ENCODE measurements at places on chromosomes 3 and 15.

- no peak for DNase-seq
Measured at GRCh38 chr3:178082326-178082906, 453.8 kb upstream of the KCNMB2 start.

GRCh38 chr3:50450209-50450921 is 53.1 kb downstream of the CACNA2D2 start:
- no peak for DNase-seq

DNA sequence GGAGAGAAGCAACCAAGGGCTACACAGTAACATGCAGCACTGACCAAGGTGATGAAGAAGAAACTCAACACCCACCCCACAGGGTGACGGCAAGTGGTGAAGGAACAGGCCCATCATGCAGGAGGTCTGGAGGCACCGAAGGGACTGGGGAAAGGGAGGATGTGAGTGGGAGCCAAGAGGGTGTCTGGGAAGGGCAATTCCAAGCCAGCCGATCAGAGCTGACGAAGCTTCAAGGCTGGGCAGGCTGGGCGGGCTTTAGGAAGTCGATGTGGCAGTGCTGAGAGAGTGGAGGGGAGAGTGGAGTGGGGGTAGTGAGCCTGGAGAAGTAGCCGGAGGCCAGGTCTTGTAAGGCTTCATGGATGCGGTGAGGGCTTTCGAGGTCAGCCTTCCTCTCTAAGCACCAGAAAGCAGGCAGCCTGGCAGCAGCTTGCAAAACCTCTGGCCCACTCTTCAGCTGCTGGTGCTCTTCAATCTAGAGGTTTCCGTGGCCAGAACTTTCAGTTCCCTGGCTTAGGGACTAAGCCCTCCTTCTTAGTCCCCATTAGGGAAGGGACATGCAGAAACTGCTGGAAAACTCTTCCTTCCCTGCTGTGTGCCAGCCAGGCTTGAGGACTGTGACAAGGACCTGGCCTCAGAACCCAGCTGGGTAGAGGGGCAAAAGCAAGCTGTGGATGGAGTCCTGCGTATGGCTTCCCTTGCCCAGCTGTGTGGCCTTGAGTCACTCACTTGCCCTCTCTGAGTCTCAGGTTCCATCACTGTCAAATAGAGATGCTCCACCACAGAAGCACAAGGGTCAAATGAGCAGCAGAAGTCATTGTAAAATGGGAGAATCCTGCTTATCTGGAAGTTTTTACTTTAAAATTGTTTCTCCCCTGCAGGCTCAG is 72.1 kb downstream of the TLE3 start:
- DNase-seq = no peak

- no peak for DNase-seq
Measured at GRCh38 chr3:106640353-106640752, 736.9 kb upstream of the CCDC54 start.

DNA sequence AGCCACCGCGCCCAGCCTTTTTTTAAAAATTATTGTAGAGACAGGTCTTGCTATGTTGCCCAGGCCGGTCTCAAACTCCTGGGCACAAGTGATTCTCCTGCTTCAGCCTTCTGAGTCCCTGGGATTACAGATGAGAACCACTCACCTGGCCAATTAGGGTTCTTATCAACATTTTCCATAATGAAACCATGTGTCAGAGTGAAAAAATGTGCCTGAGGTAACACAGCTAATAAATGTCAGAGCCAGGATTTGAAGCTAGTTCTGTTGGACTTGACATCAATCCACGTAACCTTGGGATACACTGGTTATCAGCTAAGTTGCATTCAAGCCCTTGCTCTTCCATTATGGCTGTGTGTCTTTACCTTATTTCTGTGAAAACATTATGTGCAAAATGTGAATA is 29.1 kb downstream of the CHST14 start:
- DNase-seq = no peak

DNA sequence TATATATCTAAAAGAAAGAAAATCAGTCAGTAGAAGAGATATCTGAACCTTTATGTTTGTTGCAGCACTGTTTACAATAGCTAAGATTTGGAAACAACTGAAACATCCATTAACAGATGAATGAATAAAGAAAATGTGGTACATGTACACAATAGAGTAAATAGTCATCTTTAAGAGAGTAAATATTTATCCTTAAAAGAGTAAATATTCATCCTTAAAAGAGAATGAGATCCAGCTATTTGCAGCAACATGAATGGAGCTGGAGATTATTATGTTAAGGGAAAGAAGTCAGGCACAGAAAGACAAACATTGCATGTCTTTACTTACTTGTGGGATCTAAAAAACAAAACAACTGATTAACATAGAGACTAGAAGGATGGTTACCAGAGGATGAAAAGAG is 197.0 kb upstream of the CBLB start:
- no peak for DNase-seq

Data from NB4 (cell line).